HCT116 (cell line): ENCODE measurements at places on chromosomes 16 and 17.

DNA sequence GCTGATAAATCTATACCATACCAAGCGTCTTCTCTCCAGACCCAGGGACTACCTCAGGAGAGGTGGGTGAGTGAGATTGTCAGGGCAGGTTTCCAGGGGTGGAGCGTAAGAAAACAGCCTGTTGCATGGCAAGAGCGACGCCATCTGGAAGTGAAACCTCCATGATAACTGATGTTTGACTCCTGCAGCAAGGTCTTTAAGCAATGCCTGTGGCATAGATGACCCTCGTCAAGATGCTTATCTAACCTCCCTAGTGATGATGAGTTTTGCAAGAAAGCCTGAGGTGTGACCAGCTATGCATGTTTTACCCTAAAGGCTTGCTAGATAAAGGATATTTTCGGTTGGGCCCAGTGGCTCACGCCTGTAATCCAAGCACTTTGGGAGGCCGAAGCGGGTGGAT, 71.6 kb downstream of the GSG1L start:
- DNase-seq: no peak

- no peak for DNase-seq
Measured at GRCh38 chr16:28477311-28477920, 5.3 kb upstream of the NPIPB7 start.

DNA sequence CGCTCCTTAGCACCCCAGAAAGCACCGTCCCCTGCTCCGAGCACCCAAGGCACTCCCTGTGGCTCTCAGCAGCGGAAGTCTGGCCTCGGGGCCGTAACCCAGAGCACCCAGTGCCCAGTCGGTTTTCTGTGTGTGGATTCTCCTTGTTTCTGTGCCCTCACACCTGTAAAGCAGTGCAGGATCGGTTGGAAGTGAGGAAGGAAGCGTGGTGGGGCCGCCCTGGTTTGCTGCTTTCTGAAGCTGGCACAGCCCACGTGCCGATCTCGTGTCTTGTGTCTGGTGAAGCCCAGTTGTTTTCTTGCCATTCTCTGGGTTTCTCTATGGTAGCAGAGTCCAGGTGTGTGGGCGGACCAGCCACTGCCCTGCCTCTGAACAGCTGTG, 3.7 kb downstream of the ACSF3 start:
- no peak for DNase-seq

DNA sequence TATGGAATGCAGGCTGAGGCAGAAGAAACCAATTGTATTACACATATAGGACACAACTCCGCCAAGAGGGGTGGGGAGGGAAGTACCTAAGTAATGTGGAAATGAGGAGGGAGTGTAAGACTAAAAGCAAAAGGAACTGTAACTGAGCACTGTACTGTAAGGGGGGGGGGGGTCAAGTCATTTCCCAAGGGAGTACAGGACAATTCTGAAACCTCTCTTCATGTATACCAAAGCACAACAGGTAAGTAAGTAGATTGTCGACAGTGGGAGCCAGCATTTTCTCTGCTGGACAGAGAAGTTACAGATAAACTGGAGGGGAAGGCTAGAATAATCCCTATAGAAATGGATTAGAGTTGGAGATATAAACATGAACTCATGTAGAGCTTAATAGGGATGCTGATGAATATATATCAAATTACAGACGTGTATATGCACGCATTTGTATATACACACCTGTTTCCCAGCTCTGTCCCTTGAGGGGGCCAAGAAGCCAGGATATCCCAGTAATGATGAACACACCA, 6.4 kb downstream of the USP22 start:
- DNase-seq: no peak

- DNase-seq: no peak
Measured at GRCh38 chr16:23317266-23317661, 15.2 kb downstream of the SCNN1B start.

DNA sequence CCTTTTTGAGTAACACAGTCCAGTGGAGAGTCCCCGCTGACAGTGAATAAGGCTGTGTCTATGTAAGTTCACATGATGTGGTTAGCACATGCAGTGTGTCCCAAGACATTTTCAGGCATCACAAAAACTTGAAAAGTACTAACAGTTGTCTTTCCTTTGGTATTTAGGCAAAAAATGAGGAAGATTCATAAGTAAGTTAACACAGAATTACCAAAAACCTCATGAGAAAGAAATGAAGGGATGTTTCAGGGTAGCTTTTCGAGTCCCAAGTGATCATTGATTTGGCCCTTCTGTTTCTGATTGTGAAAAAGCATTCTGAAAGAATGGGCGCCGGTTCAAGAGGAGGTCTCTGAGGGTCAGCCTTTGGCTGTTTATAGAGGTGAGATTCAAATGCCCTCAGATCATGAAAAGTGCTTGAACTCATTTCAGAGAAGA, 529 bp upstream of the ASPA start:
- no peak for DNase-seq

DNA sequence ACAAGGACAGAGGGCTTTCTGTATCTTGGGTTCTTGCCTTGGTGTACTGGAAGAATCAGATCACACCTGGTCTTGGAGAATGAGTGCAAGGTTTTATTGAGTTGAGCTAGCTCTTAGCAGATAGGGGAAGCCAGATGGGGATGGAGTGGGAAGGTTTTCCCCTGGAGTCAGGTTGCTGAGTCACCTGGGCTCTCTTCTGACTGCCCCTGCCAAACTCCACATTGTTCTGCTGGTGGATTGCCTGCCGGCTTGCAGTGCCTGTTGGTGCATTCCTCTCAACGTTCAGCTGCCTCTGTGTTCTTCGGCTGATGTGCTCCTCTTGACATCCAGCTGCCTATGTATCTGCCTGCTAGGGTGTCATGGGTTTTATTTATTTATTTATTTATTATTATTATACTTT, 1431.1 kb downstream of the CDH8 start:
- no peak for DNase-seq

DNA sequence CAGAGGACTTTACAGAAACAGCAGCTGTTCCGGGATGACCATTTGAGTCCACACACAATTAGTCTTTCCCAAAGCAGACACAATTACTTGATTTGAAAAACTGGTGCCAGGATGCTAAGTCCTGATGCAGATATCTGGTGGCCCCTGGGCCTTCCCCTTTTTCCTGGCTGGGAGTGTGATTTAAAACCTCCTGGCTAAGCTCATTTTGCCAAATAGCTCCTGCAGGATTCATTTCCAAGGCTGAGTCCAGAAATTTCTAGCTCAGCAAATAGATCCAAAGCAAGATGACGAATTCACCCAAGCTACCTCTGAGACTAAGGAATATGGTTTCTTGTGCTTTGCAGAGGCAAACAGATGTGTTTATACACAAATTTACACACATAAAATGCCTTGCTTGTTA, 422.2 kb downstream of the CA10 start:
- DNase-seq: no peak

DNA sequence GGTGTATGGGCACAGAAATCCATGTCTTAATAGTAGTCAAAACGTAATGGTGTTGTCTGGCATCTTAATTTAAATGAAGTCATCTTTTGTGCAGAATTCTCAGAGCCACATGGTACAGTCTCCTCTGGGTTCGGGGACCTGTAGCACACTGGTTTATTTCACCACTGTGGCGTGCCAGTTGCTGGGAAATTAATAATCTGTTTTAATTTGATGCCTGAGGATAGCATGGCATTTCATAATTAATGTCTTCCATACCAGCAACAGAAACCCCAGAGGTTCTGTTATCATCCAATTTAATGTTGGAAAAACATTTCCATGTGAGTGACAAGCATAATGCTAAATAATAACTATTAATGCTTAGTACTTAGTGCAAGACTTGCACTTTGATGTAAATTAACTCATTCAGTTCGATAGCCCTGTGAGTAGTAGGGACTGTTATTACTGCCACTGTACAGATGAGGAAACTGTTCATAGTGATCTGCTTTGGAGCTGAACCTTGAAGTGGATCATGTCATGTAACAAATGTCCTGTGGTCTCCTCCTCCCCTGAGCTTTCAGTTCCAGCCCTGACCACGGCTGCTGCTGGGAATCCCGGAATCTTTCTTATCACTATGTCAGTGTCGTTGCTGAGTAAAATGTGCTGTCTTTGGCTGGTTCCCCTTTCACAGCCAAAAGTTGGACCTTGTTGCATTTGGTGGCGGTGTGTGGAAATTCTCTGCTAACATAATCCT, 51.2 kb downstream of the SNX29 start:
- no peak for DNase-seq

DNA sequence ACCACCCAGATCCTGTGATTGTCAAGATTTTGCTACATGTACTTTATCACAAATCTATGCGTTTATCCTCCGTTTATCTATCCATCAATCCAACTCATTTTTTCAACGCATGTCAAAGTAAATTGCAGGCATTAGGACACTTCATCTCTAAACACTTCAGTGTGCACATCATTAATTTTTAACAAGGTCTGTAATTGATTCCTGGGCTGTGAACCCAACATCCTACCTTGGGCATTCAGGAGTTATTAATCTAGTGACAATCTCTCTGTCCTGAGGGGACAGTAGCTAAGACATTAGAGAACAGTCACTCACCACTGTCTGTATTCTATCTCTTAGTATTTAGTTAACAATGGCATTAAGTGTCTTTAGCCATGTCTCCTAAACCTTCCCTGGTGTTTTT, 264.7 kb downstream of the SOX9 start:
- no peak for DNase-seq

DNA sequence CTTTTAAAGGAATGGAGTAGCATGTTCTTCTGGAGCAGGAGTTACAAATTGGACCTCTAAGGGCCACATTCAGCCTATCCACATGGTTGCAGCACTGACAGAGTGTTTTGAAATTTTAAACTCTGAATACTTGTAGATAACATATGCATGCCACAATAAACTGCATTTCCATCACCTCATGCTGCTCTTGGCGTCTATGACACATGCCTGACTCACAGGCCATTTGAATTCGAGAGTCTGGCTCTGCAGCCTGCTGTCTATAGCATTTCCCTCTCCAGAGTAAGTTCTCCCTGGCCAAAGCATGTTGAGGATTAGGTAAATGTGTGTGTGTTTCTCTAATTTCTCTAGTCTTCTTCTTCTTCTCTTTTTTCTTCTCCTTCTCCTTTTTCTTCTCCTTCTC, 28.7 kb upstream of the MYOCD start:
- DNase-seq: no peak

DNA sequence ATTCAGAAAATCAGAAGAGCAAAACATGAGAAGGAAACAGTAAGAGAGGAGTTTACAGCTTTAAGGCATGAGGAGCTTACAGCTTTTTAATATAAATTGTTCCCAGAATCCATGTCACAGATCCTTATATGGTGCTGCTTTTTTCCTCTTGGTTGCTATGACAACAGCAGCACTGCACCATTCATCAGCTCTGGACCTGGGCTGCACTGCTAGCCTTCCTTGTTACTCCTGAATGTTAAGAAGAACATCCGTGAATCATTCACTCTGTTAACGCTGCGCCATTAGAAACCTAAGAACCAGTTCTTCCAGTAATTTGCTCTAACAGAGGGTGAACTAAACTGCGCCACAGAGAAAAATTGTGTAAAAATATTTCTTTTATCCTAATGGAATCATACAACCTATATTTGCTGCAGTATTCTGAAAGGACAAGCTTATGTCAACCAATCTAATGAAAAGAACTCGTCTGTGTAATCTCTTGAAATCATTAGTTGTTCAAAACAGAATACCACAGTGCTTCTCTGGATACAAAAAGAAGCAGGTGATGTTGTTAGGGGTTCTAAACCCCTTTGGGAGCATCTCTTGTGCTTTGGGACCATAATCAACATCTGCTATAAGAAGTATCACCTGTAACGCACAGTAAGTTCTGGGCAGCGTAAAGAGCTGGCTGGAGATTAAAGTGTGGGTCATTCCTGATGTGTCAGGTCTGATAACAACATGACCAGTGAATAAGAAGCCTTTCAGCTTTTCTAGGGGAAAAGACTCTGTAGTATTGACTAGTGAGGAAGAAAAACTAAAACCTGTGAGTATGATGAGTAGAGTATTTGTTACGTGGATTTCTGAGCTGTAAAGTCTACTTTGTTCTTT, 151.2 kb downstream of the TANC2 start:
- no peak for DNase-seq

DNA sequence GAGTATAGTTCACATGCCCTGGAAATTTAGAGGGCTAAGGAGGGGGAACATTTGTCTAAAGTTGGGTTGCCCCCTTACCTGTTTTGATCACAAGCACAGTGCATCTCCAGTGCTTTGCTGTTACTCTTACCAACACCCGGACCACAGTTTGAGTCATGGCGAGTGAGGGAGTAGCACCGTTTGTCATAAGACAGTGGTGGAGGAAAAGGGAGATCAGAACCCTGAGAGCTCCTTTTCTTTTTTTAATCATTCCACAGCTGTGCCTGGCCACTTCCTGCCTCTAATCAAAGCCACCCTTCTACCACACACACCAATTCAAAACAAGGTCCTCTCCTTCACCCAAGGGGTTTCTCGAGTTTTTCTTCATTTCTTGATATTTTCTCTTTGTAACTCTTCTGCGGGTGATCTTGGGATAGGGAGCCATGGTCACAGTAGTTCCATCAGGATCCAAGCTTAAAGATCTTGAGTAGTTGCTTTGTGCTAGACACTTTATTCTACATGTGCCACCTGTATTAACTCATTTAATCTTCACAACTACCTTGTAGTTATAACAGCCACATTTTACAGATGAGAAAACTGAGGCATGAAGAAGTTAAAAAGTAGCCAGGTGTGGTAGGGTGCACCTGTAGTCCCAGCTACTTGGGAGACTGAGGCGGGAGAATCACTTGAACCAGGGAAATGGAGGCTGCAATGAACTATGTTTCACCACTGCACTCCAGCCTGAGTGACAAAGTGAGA, 5.0 kb upstream of the MYL4 start:
- DNase-seq: no peak

GRCh38 chr17:12546983-12547382, 118.7 kb upstream of the MYOCD start:
- DNase-seq: no peak

GRCh38 chr16:15054357-15055140, 1.3 kb downstream of the NTAN1 start:
- no peak for DNase-seq

DNA sequence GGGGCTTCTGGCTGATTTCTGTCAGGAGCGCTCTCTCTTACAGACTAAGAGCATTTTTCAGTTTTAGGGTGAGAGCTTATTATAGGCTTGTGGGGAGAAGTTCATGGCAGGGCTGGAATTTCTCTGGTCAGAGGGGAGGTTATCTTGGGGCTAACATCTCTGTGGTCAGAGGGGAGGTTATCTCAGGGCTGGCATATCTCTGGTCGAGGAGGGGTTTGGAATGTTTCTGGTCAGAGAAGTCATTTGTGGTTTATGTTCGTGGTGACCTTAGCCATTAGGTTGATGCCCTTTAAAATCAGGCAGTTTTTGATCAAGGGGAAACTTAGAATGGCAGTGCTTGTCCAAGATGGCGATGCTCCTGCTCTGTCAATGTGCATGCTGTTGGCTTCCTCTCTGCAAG, 10.8 kb upstream of the USP31 start:
- no peak for DNase-seq

DNA sequence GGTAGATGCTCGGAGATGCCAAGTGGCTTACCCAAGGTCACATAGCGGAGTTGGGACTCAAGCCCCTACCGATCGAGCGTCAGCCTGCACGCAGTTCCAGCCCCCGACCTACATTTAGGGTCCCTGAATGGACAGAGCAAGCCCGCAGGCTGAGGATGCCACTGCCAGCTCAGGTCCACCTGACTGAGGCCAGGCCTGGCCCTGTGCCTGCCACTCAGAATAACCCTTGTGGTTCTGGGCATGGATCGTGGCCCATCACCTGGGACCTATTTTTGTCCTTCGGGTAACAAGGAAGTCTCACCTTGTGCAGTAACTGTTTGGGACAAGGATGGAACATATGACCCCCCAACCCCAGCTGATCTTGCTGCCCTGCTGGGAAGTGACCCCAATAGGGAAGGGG, 17.1 kb downstream of the CDH16 start:
- no peak for DNase-seq

GRCh38 chr17:4326608-4327007, 39.9 kb downstream of the UBE2G1 start:
- DNase-seq: no peak
